ENCODE measurements at places on chromosomes 5 and 9. TPM values are rescaled to one million over a fixed set of nuclear protein-coding genes. Genes with fewer than 3 reads are reported as not detected.
A peak's percentile ranks its signal among the peaks of the same experiment; 100 is the strongest.

DNA sequence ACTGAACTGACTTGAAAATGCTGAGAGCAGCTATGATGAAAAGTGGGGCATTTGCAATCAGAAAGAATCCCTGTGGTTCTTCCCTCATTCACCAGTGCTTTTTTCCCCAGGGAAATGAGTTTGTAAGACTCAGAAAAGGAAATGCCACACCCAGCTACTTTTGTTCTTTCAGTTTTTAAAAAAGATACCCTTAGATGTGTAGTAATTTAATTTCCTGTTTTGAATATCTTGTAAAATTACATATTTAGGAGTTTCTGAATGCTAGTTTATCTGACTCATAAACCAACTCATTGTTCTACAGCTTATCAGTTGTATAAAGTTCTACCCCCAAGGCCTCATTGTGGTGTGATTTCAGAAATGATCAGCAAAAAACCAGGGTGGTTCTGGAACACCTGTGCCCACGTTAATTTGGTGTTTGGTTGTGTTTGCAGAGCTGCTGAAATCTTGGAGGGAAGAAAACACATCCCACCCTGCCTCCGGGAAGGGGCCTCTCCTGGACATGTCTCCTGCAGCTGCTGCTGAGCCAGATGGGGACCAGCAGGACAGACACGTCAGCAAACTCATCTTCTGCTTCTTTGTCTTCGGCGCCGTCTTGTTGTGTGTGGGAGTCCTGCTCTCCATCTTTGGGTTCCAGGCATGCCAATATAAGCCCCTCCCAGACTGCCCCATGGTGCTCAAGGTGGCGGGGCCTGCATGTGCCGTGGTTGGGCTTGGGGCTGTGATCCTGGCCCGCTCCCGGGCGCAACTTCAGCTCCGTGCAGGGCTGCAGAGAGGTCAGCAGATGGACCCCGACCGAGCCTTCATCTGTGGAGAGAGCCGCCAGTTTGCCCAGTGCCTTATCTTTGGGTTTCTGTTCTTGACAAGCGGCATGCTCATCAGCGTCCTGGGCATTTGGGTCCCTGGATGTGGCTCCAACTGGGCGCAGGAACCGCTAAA is 2.8 kb downstream of the TMEM171 start:
- H3K27ac ChIP-seq = no peak overlapping the region
- H3K4me1 ChIP-seq = no peaks in the 10 kb centered on the region
- no peak overlapping the region for H3K4me3 ChIP-seq
- no peaks in the 10 kb centered on the region for H3K36me3 ChIP-seq
- no peaks in the 10 kb centered on the region for H3K27me3 ChIP-seq

The WWC1 gene
- 0.58 TPM for total RNA-seq

DNA sequence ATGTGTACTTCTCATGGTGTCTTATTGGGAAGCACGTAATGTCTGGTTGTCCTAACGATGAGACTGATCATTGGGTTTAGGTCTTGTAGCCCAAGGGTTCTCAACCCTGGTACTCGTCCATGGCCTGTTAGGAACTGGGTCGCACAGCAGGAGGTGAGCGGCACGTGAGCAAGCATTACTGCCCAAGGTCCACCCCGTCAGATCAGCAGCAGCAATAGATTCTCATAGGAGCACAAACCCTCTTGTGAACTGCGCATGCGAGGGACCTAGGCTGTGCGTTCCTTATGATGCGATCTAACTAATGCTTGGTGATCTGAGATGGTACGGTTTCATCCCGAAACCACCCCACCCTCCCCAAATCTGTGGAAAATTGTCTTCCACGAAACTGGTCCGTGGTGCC is 33.5 kb downstream of the CNOT6 start:
- H3K4me1 ChIP-seq = peaks cover 9% of the 10 kb centered on the region
- H3K4me3 ChIP-seq = no peak overlapping the region
- no peaks in the 10 kb centered on the region for H3K27me3 ChIP-seq
- no peak for DNase-seq

DNA sequence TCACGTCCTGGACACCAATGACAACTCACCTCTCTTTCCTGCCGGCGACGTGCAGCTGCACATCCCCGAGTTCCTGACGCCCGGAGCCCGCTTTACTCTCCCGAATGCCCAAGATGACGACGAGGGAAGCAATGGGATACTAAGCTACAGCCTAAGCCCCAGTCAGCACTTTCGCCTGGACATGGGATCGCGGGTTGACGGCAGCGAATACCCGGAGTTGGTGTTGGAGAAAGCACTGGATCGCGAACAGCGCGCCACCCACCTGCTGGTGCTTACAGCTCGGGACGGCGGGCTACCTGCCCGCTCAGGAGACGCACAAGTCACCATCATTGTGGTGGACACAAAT is 1.1 kb downstream of the PCDHAC1 start:
- peak overlapping the region; percentile 35 for H3K4me3 ChIP-seq
- no peaks in the 10 kb centered on the region for H3K27me3 ChIP-seq
- DNase-seq = no peak

DNA sequence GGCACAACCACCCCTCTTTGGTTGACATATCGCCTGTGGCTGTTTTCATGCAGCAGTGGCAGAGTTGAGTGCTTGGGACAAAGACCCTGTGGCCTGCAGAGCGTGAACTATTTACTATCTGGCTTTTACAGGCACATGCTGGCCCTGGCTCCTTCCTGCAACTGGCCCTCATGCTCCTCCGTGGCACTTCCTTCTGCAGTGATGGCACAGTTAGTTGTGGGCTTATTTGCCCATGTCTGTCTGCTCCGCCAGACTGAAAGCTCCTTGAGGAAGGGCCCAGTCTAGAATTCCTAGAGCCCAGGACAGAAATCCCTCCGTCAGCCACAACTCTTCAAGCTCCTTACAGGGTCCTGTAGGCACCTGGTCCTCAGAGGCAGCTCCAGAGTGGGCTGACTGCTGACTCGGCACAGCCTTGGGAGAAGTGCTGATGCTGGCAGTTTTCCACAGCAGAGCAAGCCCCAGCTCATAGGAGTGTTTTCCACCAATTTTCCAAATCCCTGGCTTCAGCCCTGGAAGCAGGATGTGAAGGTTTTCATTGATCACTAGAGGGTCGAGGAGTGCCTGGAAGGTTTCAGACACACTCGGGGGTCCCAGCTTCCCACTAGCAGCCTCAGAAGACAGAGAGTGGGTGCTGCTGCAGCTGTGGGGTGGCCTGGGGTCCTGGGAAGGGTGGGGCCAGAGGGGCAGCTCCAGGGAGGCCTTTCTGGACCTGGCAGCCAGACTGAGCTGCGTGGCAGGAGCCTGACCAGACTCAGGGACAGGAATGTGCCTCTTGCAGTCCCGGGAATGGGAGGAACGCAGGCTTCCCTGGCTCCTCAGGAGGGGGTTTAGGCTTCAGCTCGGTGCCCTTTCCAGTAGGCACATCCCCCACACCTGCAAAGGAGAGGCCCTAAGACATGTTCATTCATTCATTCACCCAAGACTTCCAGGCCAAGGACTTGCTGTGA is 56.5 kb upstream of the ANGPTL2 start:
- H3K27ac ChIP-seq = peak overlapping the region; percentile 8
- no peaks in the 10 kb centered on the region for H3K36me3 ChIP-seq
- no peak overlapping the region for H3K4me3 ChIP-seq

DNA sequence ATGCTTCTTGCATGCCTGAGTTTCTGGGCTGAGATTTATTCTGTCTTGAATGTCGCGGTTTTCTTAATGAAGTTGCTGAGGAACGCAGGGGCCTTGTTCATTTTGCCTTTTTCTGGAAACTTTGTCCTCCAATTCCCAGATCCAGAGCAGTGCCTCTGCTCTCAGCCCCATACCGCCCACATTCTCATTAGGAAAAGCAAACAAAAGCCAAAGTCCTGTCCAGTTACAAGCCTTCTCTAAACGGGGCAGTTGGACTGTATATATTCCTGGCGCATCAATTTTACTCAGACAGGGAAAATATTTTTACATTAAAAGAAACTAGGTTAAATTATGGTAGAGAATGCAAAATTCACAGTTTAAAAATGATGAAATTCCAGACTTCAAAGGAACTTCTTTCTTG is 1.2 kb upstream of the PSAT1 start:
- H3K4me1 ChIP-seq = peaks cover 9% of the 10 kb centered on the region
- no peaks in the 10 kb centered on the region for H3K36me3 ChIP-seq

The BHMT2 gene
- 7.9 TPM for total RNA-seq

The TMEM252 gene
- total RNA-seq = not detected

- no peaks in the 10 kb centered on the region for H3K36me3 ChIP-seq
- DNase-seq = no peak
- H3K27me3 ChIP-seq = no peaks in the 10 kb centered on the region
- no peak overlapping the region for H3K27ac ChIP-seq
- no peak overlapping the region for H3K4me3 ChIP-seq
Observed at GRCh38 chr9:100652850-100653249, 75.0 kb downstream of the CAVIN4 start.

DNA sequence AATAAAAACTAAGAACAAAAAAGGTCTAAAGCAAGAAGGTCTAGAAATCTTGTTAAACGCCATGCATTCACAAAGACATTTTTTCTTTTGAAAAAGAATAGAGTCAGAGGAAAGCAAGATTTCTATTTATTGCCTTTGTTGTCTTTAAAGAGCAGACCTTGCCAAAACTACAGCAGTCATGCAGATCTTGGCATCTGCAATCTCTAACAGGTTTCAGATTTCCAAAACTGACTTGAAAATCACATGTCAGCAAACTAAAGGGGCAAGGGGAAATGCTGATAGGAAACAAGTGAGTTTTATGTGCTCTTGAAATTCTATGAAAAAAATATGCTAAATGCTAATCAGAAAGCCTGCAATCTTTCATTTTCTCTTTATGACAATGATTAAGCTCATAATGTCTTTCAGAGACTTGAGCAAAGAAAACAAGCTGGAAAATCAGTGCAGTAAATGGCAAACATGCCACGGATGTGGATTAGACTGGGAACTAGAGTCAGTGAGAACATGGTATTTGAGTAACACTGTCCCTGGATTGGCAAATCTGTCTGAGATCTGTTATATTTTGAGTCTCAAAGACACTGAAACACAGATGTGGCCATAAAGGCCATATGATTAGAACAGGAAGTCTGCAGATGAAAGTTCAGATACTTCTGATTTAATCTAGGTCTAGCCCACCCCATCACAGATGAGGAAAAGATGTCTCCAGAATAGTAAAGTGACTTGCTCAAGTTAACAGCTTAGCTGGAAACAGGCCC is 361.4 kb upstream of the RPS23 start:
- no peak for DNase-seq
- no peak overlapping the region for H3K4me3 ChIP-seq
- H3K4me1 ChIP-seq = no peaks in the 10 kb centered on the region
- H3K36me3 ChIP-seq = no peaks in the 10 kb centered on the region
- H3K27me3 ChIP-seq = no peaks in the 10 kb centered on the region

GRCh38 chr9:7606591-7606990 is 193.0 kb downstream of the DMAC1 start:
- no peaks in the 10 kb centered on the region for H3K36me3 ChIP-seq
- no peaks in the 10 kb centered on the region for H3K27me3 ChIP-seq

DNA sequence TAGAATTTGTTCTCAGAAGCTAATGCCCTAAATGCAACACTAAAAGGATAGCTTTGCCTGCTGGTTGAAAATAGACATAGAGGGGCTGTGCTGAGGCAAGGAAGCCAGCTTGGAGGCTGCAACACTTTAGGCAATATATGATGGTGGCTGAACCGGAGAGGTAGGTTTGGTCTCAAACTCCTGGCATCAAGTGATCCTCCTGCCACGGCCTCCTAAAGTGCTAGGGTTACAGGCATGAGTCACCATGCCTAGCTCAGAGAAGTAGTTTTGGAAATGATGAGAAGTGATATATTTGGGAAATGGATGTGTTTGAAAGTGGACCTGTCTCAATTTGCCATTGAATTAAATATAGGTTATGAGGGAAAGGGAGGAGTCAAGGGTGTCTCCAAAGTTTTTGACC is 10.0 kb downstream of the DUSP1 start:
- H3K4me1 ChIP-seq = peaks cover 3% of the 10 kb centered on the region
- DNase-seq = no peak
- H3K36me3 ChIP-seq = no peaks in the 10 kb centered on the region
- H3K27ac ChIP-seq = no peak overlapping the region

Measured in ovary (tissue), 10 donors.